Left hindlimb (tissue), 1 donor: ENCODE measurements at places on chromosomes 5 and 9.

DNA sequence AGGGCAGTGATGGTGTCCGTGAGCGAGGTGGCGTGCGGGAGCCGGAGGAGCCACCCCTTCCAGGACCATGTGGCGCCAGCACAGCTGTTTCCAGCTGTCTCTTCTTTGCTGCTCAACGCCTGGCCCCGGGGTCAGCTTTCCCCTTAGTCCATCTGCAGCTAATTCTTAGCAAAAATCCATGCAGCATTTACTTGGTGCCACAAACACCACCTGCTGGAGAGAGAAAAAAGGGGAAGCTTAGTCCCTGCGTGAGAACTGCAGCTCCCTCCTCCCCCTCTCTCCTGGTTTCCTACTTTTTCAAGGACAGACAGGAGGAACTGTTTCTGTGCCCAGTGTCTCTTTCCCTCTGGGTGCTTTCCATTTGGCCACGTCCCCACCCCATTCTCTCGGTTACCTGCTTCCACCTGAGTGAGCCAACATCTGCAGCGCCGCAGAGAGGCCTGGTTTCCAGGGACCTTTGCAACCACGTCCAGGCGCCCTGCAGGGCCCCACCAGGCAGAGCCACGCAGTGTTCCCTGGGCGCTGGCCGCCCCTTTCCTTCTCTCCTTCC, 3.4 kb downstream of the SLC6A19 start:
- DNase-seq: peak; percentile 59

- no peak for DNase-seq
Measured at GRCh38 chr5:98934546-98934945, 5.7 kb upstream of the CHD1 start.

DNA sequence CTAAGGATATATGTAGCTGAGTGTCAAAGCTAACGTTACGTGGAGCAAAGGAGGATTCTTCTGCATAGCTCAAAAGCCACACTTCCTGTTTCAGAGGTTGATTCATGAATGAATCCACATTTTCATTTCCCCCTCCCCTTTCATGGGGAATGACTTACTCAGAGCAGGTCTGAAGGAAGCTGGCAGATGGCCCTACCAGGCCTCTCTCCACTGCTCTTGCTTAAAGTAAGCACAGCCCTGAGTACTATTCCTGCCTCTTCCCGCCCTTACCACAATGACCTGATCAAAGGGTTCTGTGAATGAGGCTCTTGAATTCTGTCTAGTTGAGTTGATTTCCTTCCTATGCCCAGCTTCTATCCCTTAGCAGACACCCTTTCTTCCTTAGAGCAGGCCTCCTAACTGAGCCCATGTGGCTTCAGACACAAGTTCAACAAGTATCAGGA, 6.3 kb downstream of the IGIP start:
- DNase-seq: no peak

GRCh38 chr5:177111720-177112394, 21.7 kb upstream of the NSD1 start:
- DNase-seq: peak; percentile 67

DNA sequence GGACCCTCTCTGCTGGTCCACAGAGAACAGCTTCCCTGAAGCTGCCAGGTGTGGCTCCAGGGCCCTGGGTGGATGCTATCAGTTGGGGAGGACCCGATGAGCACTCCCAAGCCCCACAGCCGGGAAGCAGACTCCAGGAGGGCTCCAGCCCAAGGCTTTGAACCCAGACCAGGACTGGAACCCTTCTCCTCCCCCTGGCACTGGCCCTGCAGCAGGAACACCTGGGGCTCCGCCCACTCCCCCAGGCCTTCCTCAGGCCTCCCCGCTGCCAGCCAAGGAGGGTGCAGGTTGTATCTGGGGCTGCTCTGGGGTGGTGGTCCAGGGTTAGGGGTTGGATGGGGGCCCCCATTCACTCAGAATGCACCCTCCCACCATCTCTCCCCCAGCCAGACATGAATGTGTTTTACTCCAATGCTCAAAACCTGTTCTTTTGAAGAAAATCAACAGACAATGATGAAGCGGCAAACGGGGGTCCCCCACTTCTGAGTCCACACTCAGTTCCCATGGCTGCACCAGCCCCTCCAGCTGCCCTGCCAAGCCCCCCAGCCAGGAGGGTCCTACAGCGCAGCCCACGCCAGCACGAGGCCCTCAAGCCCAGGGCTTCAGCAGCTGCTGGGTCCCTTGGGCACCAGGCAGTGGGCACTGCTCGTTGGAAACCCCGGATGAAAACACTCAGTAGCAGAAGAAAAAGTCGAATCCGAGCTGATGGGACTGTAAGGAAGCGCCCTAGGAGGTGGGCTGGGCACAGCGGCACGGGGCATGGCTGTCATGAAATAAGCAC, 23.2 kb downstream of the CCDC187 start:
- DNase-seq: no peak

GRCh38 chr9:128552153-128552743, at the start of gene SPTAN1:
TSS of gene SPTAN1 (plus strand) at chr9:128552587. CDS start at chr9:128566741, 14,154 bp downstream.
- peak; percentile 94 for DNase-seq

GRCh38 chr5:151686674-151687407, at the start of gene SPARC:
TSS of gene SPARC (minus strand) at chr5:151686915. CDS start at chr5:151676188, 10,727 bp downstream.
- peak; percentile 96 for DNase-seq

DNA sequence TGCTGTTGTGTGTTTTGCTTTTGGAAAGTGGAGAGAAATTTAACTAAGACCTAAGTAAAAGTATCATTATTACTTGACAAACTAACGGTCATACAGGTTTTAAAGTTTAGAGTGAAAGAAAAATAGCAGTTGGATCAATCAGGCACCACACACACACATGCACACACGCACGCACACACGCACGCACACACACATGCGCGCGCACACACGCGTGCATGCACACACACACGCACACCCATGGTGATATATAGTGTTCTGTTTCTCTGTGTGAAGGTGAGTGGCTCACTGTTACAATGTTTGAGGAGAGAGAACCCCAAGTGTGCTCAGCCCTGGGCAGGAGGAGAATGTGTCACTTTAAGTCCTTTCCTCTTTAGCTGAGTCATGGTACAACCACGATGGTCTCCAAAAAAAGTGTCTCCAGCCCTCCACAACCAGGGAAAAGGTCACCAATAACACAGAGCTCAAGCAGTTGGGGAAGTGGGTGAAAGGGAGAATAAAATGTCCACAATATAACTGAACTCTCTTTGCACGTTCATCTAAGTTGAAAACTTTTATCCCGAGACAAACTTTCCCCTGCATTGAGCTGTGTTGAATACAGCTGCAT, 3.2 kb downstream of the ZNF366 start:
- no peak for DNase-seq

- no peak for DNase-seq
Measured at GRCh38 chr5:135376961-135377624, 21.9 kb downstream of the MACROH2A1 start.

GRCh38 chr5:74286734-74287695, 353.5 kb downstream of the ENC1 start:
- no peak for DNase-seq

DNA sequence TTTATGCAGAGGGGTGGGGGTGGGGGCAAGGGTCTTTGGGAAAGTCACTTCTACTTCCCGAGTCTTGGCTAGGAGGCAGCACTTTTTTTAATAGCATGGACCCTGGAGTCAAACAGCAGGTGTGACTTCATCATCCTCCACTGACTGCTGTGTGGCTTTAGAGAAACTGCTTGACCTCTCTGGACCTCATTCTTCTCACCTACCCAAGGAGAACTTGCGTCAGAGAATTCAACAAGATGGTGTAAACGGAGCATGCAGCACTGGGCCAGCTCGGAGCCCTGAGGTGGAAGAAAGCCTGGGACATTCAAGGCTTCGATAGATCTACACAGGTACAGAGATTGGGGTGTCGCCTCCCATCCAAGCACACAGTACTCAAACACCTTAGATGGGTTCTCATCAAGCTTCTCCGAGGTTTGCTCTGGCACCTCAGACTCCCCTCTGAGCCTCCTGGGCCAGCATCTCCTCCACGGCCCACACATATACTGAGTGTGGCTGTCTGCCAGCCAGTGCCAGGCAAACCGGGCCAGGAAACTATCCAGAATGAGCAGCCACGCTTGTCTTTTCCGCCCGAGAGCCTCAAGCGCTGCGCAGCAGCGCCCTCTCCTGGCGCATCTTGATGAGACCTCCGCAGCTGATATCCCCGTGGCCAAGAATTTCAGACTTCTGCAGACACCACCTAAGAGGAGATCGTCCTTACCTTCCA, 4.6 kb upstream of the SLC25A48 start:
- no peak for DNase-seq

GRCh38 chr9:93037476-93037971, 21.0 kb upstream of the SUSD3 start:
- DNase-seq: no peak

DNA sequence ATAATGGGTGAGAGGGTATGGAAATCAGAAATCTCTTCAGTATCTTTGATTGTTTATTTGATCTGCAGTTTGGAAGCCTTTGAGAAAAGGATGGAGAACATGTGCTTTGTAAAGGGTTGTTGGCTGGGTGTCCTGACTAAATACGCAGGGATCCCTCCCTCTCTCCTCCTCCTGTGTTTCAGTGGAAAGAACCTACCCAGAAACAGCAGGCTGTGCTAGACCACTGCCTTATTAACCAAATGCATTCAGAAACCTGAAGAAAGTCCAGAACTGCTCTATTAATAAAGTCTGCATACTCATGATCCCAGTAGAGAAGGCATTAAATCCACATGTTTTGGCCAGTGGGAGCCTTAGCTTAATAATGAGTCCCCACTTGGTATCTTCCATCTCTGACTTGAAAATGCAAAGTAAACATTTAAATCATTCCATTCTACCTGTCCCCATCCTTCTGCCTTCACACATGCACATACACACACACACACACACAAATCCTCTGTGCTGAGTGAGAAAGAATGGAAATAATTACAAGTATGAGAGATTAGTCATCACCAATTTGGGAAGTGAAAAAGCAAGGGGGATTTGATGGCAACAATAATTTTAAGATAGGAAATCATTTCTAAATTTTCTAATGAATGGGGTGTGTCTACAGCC, 10.0 kb upstream of the LECT2 start:
- no peak for DNase-seq

- no peak for DNase-seq
Measured at GRCh38 chr5:77867194-77867691, 91.1 kb upstream of the TBCA start.

GRCh38 chr9:93098236-93098946, 2.4 kb downstream of the CARD19 start:
- peak; percentile 86 for DNase-seq

DNA sequence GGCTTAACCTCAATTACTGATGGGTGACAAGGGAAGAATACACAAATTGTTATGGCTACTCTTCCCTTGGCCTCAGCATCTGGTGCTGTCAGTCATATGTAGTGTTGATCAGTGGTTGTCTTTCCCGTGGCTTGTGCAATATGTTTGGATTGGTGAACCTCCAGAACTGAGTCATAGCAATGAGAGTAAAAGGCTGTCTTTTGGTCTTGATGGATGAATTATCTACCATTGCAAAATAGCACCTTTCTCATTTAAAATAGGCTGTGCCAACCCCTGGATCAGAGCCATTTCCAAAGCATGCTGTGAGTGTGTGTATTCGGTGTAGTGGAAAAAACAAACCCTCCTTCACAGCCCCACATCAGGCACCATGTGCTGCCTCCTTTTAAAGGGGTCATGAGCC, 14.6 kb upstream of the F2R start:
- DNase-seq: no peak

DNA sequence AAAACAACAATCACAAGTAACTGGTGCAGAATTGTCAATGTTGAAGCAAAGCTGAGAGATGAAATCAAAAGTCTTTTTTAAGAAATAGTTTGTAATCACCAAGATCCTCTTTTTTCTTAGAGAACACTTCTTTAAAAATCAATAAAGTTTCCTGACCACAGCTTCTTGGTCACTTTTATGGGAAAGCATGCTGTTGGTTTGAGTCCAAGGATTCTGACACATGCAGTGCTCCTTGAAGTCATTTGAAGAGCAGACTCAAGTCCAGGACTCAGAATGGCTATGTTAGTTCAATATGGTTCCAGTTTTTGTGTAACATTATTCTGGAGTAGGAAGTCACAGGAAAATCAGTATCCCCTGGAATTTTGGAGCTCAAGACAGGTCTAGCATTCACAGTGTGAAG, 480.6 kb downstream of the NR2F1-AS1 start:
- DNase-seq: no peak

- DNase-seq: no peak
Measured at GRCh38 chr9:72424131-72424530, 59.1 kb upstream of the ZFAND5 start.

- no peak for DNase-seq
Measured at GRCh38 chr9:121393318-121393717, 23.3 kb upstream of the STOM start.

GRCh38 chr9:110714314-110714713, 45.7 kb downstream of the MUSK start:
- no peak for DNase-seq

DNA sequence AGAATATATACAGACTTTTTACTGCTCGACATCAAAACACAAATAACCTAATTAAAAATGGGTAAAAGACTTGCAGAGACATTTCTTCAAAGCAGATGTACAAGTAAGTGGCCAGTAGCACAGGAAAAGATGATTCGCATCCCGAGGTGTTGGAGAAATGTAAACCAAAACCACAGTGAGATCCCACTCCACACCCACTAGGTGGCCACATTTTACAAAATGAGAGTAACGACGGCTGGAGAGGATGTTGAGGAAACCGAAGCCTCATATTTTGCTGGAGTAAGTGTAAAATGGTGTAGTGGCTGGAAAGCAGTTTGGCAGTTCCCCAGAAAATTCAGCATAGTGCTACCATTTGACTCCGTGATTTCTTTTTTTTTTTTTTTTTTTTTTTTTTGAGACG, 21.3 kb upstream of the GBGT1 start:
- peak; percentile 54 for DNase-seq

DNA sequence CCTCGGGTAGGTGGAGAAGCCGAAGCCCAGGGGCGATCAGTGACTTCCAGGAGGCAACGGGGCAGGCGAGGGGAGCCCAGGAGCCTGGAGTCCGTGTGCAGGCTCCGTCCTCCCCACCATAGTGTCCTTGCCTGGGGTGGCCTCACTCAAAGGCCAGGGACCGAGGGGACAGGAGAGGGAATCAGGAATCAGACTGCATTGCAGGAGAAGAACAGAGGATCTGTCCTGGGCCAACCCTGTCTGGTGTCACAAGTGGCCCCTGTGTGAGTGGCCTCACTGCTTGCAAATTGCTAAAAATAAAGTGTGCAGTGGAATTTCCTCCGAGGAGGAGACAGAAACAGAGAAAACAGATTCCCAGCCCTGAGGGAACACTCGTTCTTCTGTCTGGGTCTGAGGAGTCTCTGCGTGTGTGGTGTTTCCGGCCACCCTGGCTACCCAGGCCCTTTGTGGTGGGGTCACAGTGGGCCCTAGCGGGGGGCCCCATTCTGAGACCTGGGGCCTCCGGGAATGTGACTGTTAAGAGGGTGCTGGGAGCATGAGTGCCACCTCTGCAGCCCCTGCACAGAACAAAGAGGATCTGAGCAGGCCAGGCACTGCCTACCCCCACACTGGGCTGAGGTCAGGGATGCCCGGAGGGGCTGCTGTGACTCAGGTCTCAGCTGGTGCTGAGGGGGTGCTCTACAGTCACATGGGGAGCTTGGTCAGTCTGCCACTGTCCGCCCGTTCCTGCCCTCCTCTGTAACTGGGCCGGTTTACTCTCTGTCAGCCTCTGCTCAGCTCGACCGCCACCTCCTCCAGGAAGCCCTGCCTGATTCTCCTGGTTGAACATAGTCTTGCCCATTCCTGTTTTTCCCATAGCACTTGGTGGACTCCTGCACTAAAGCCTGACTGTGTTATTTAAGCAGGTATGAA, 7.4 kb downstream of the TRAF1 start:
- DNase-seq: no peak

- DNase-seq: no peak
Measured at GRCh38 chr9:92740446-92740961, 24.1 kb downstream of the BICD2 start.
